ENCODE measurements at places on chromosomes 13 and 19.

GRCh38 chr13:42702716-42703115 lies 78.7 kb upstream of the FAM216B start:
- DNase-seq, result no peak

- no peak for DNase-seq
Measured at GRCh38 chr13:31227870-31228269, 28.1 kb downstream of the B3GLCT start.

DNA sequence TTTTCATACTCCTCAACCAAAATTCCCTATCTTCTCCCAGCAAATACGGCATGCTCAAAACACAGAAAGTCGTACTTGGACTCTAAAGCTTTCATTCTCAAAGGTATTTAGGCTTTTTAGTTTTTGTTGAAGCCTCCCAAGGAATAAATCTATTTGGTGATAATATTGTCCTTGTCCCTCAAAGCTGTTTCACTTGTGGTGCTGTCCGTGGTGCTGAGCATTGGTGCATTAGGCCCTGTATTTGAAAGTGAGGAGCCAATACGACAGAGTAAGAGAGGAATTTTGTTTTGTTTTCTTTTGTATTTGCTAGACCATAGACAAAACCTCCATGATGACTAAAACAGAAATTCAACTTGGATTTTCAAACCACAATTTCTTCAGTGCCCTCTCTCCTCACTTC lies 3.2 kb upstream of the LGALS13 start:
- peak; percentile 9 for DNase-seq

- DNase-seq, result no peak
Measured at GRCh38 chr19:45103508-45104319, 10.7 kb downstream of the PPP1R37 start.

- no peak for DNase-seq
Measured at GRCh38 chr13:80551650-80552497, 210.9 kb upstream of the SPRY2 start.

DNA sequence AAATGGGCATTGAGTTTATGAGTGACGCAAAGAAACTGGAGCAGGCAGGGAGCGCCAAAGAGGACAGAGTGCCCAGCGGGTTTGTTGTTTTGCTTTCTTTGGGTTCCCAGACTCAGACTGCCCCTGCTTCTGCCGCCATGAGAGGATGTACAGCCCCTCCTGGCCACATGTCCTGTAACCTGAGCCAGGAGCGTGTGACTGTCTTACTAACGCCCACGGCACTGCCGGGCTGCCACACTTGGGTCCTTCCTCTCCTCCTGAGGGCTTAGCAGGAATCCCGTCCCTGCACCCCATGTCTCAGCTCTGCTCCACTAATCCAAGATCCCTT lies 80.5 kb downstream of the GPR12 start:
- no peak for DNase-seq

GRCh38 chr13:98377635-98378378 lies 199.1 kb downstream of the STK24 start:
- no peak for DNase-seq

GRCh38 chr19:30682999-30683536 lies 310.9 kb downstream of the ZNF536 start:
- DNase-seq, result peak; percentile 82

- peak; percentile 43 for DNase-seq
Measured at GRCh38 chr19:16441661-16442162, 30.1 kb downstream of the EPS15L1 start.

GRCh38 chr13:53276265-53276664 lies 247.7 kb downstream of the OLFM4 start:
- DNase-seq, result no peak

GRCh38 chr13:110431425-110432294 lies 124.6 kb downstream of the COL4A2 start:
- no peak for DNase-seq

- no peak for DNase-seq
Measured at GRCh38 chr19:56133858-56134653, 7.0 kb upstream of the ZNF444 start.

DNA sequence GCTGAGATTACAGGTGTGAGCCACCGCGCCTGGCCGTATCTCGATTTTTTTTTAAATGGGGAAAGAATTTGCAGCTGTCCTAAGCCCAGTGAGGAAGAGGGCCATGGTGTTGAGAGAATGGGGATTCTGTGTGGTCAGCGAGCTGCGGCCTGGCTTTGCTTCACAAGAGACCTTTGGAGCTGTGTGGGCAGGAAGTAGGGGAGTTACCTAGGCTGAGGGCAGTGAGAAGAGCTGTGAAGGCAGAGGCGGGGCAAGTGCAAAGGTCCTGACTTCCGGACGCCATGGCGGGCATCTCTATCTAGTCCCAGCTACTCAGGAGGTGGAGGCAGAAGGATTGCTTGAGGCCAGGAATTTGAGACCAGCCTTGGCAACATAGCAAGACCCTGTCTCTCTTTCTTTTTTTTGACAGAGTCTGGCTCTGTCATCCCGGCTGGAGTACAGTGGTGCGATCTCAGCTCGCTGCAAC lies 4.9 kb downstream of the AP2A1 start:
- DNase-seq, result no peak

GRCh38 chr13:26847281-26847680 lies 86.7 kb upstream of the GPR12 start:
- DNase-seq, result no peak

DNA sequence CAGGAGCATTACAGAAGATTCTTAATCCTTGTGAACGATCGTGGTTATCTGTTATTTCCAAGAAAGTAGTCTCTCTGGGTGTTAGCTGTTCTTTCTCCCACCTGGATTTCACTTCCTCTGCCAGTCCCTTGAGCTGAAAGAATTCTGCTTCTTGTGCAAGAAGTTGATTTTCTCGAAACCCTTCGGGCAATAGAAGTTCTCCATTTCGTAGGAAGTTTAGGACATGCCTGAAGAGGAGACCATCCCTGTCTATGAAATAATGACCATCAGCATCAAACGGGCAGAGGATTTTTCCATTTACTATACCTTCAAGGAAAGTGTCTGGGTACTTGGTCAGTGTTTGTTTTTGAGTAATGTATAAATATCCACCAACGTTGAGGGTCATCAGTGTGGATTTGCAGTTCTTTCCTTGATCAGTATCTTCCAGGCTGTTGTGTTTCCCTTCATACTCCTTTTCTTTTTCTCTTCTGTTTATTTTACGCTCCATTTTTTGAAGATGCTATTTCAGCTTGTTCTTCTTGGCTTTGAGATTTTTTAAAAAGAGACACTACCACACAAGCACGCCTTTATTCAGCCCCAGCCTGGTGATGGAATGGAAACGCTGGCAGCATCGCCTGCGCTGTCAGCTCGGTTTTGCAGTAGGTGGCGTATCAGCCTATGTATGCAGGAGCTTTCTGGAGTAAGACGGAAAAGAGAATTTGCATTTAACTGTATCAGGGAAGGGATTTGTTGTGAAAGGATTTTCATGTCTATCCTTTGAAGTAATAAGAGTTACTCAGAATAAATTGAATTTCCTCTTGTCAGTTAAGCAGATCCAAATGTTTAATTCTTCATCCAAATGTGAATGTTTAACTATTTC lies 6.5 kb downstream of the KCTD4 start:
- no peak for DNase-seq
